Progenitor cell of endocrine pancreas (in vitro differentiated cells): ENCODE measurements at places on chromosomes 4 and X.

DNA sequence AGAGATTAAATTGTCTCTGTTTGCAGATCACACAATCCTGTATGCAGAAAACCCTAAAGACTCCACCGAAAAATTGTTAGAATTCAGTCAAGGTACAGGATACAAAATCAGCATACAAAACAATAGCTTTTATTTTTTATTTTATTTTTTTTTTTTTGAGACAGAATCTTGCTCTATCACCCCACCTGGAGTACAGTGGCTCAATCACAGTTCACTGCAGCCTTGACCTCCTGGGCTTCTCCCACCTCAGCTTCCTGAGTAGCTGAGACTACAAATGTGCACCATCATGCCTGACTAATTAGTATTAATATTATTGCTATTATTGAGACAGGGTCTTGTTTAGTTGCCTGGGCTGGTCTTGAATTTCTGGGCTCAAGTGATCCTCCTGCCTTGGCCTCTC, 8.9 kb upstream of the PLXNB3 start:
- no peak for DNase-seq
- H3K4me1 ChIP-seq, result peaks cover 2% of the 10 kb centered on the region

DNA sequence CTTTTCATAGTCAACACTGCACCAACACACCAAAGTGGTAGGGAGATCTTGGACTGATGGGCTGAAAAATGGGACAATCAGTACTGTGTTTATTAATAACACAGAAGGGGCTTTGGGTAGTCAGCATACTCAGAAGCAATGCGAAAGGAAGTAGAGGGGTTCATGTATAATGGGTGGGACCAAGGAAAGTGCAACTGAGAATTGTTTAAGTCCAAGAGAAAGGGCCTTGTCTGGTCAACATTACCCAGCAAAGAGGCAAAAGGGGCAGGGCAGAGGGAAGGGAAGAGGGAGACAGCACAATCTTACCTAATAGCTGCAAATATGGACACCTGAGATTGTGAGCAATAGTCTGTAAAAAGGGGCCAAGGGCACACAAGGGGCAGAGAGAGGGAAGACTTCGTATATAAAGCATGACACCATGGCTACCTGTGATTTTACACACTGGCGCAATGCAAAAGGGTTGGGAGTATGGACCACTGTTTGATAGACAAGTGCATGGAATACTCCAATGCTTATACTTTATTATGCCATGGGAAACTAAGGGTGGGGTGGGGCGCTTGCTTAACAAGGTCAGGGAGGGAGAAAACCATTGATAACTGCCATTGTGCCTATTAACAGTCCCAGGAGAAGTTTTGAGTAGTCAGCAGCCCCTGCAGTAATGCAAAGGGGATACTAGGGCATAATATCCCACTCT, 279.7 kb downstream of the CHIC1 start:
- no peaks in the 10 kb centered on the region for H3K36me3 ChIP-seq
- DNase-seq, result no peak
- H3K27ac ChIP-seq, result no peak overlapping the region
- H3K27me3 ChIP-seq, result no peaks in the 10 kb centered on the region
- no peak overlapping the region for H3K4me3 ChIP-seq

DNA sequence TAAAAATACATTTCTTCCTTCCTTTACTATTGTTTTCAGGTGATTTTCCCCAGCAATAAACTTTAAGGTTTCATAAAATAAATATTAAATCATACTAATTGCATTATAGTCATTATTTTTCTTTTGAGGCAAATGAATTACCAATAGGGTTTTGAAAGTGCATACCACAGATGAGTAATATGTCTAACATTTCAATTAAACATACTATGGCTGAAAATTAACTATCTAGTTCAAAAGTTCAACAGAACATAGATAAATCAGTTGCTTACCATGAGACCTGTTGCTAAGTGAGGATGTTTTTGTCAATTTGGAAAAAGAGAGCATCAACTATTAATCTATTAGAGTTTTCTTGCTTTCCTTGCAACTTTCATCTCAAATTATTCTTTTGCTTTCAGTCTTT, 35.0 kb downstream of the NPY5R start:
- H3K36me3 ChIP-seq, result no peaks in the 10 kb centered on the region
- peaks cover 4% of the 10 kb centered on the region for H3K4me1 ChIP-seq
- no peak overlapping the region for H3K4me3 ChIP-seq
- H3K27ac ChIP-seq, result no peak overlapping the region

DNA sequence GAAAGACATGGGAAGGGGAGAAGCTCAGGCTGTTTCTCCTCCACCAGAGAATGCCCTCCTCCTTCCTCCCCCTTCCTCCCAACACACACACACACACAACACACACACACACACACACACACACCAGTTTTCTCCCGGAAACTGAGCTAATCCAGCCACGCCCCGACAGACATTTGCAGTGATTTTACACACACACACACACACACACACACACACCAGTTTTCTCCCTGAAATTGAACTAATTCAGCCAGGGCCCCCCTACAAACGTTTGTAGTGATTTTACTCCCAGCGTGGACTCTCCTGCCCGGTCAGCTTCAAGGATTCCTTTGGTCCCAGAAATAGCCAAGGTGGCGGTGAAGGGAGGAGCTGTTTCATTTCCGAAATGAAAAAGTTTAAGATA, 32.9 kb upstream of the STX18 start:
- H3K36me3 ChIP-seq, result peaks cover 12% of the 10 kb centered on the region
- H3K27me3 ChIP-seq, result peaks cover 4% of the 10 kb centered on the region
- H3K4me1 ChIP-seq, result peaks cover 5% of the 10 kb centered on the region
- peak overlapping the region; percentile 78 for H3K4me3 ChIP-seq
- H3K27ac ChIP-seq, result peak overlapping the region; percentile 96

DNA sequence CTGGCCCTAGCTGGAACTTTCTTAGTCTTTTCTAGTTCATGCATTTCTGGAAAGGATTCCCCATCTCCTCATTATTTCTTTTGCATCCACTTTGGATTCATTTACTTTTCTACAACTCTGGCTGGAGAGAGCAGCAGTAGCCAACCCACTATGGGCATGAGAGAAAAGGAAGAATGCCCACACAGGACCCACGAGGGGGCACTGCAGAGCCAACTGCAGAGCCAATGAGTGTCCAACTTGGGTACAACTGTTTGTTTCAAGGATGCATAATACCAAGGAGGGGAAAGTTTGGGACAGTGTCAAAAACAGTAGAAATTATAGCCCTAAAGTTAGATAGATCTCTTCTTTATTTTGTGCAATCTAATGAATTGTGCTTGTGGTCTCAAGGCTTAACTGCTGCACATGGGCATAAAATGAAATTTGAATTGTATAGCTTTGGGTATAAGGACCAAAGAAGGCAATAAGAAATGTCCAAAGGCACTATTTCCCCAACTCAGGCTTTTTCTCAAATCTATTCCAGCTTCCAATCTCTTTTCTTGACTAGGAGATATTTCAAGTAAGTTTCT, 230.6 kb downstream of the NSUN7 start:
- no peak overlapping the region for H3K27ac ChIP-seq
- H3K36me3 ChIP-seq, result no peaks in the 10 kb centered on the region
- no peak overlapping the region for H3K4me3 ChIP-seq
- DNase-seq, result no peak
- H3K4me1 ChIP-seq, result peaks cover 1% of the 10 kb centered on the region

GRCh38 chr4:148693913-148694649, 251.9 kb upstream of the NR3C2 start:
- no peaks in the 10 kb centered on the region for H3K36me3 ChIP-seq
- no peak for DNase-seq
- no peaks in the 10 kb centered on the region for H3K27me3 ChIP-seq
- no peaks in the 10 kb centered on the region for H3K4me1 ChIP-seq

DNA sequence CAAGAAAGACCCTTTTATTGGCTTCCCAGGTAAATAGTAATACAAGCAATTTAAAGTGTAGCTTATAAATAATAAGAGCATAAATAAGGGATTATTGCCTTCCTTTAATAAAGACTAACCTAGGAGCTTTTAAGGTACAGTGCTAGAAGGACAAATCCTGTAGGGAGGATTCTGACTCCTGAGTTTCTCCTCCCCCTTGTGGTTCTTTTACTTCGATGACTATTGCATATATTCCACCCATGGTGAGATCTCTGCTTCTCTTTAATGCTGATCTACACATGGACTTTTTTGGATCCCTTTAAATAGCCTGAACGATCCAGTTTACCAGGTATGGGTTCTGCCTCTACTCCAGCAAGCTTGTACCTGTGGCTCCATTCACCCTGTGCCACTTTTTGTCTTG, 2.5 kb downstream of the GALNT7 start:
- peak overlapping the region; percentile 77 for H3K4me3 ChIP-seq
- H3K4me1 ChIP-seq, result peaks cover 30% of the 10 kb centered on the region
- no peaks in the 10 kb centered on the region for H3K27me3 ChIP-seq
- no peaks in the 10 kb centered on the region for H3K36me3 ChIP-seq
- no peak overlapping the region for H3K27ac ChIP-seq

- DNase-seq, result no peak
- H3K27me3 ChIP-seq, result no peaks in the 10 kb centered on the region
- no peak overlapping the region for H3K4me3 ChIP-seq
Measured at GRCh38 chr4:130056286-130056685, 960.3 kb downstream of the C4orf33 start.

DNA sequence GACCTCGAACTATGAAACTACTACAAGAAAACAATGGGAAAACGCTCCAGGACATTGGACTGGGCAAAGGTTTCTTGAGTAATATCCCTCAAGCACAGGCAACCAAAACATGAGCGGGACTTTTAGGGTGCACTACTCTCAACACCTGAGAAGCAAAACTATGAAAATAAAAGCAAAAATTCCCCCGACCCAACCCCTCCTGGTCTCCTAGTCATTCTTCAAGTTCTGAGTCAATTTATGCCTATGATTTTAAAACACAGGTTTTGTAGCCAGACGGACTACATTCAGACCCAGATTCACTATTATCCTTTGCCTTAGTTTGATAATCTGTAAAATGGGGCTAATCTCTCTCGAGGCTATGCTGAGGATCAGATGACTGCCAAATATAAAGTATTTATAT, 97.0 kb downstream of the SOWAHB start:
- H3K27me3 ChIP-seq, result peaks cover 36% of the 10 kb centered on the region
- peaks cover 14% of the 10 kb centered on the region for H3K4me1 ChIP-seq
- H3K4me3 ChIP-seq, result no peak overlapping the region
- no peak for DNase-seq

DNA sequence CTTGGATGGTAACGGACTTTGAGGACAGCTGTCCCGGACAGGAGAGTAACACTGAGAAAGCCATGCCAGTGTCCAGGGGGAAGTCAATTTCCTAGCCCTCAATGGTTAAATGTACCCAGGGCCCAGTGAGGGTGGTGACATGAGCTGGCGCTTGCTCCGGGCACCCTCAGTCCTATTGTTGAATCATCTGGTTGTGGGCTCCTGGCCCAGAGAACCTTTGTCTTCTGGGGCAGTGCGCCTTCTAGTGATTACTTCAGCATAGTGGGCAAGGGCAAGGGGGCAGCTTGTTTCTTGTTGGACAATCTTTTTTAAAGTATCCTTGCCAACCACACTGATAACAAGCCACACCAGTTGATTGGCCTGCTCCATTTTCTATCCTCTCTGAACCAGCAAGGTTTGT, 30.9 kb upstream of the TRPC5 start:
- no peaks in the 10 kb centered on the region for H3K36me3 ChIP-seq
- H3K4me1 ChIP-seq, result no peaks in the 10 kb centered on the region
- H3K4me3 ChIP-seq, result no peak overlapping the region
- H3K27ac ChIP-seq, result no peak overlapping the region
- DNase-seq, result no peak

DNA sequence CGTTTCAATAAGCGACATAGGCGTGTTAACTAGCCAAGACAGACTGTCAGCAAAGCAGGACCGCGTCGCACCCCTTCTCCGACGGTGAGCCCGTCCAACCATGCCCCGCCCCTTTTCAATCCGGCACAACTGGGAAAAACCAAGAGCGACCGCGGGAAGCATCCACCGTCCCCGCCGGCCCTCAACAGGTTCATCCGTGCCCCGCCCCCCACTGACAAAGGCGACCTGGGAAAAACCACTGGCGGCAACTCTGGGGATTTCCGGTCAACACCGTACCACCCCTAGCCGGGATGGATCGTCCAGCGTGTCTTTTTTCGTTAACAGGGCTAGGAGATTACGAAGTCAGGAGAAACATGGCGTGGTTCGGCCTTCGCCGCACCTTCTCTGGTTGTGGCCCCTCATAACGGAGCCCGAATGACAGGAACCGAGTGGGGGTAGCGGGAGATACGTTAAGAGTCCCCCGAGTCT, 377 bp downstream of the TIMM17B start:
- peak; percentile 64 for DNase-seq
- H3K4me1 ChIP-seq, result peaks cover 7% of the 10 kb centered on the region
- H3K27ac ChIP-seq, result peak overlapping the region; percentile 96
- H3K36me3 ChIP-seq, result peaks cover 1% of the 10 kb centered on the region
- no peaks in the 10 kb centered on the region for H3K27me3 ChIP-seq

DNA sequence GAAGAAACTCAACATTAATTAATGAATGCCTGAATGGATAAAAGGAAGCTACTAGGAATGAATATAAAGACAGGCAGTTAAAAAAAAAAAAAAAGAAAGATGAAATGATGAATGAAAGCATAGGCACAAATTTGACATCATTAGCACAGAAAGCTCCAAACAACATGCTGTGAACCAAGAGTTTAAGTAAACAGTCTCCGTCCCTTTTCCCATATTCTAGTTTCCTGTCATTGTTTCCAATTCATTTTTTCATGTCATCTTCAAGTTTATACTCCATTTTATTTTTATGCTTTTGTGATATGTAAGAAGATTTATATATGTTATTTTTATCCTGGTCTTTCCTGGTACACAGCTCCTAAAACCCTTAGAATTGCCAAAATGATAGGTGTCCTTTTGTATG, 17.7 kb upstream of the AASDH start:
- no peak overlapping the region for H3K27ac ChIP-seq
- H3K4me3 ChIP-seq, result no peak overlapping the region
- peaks cover 5% of the 10 kb centered on the region for H3K36me3 ChIP-seq
- DNase-seq, result no peak
- peaks cover 5% of the 10 kb centered on the region for H3K4me1 ChIP-seq

DNA sequence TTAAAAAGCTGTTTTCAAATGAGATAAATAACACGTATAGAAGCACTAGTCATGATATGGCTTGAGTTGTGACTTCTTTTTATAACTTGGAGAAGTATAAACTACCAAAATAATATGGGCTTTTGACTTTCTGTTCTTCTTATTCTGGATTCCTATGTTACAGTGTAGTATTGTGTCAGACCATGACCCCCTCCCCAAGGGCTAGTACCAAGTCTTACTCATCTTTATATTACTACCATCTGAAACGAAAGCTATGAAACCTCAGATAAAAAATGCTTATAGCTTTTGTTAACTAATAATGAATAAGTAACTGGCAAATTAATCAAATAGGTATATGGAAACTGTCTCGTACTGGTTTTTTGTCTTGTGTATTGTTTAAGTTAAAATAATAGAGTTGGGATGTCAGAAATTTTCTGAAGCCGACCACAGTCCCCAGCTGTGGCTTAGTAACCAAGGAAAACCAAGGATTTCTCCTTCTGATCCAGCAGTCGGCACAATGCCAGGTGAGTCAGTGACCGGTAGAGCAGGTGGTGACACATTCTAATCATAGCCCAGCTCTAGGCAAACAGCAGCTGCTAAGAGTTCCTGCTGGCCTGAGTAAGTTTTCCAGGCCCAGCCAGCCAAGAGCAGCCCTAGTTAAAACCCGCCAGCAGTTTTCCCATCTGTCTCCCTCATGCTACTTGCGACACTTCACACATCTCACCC, 163.3 kb upstream of the PRDX4 start:
- H3K36me3 ChIP-seq, result peaks cover 2% of the 10 kb centered on the region
- H3K4me1 ChIP-seq, result peaks cover 38% of the 10 kb centered on the region
- no peak overlapping the region for H3K4me3 ChIP-seq
- peak overlapping the region; percentile 81 for H3K27ac ChIP-seq
- no peaks in the 10 kb centered on the region for H3K27me3 ChIP-seq

GRCh38 chrX:41394293-41394692, 52.9 kb upstream of the NYX start:
- no peaks in the 10 kb centered on the region for H3K27me3 ChIP-seq
- H3K4me1 ChIP-seq, result no peaks in the 10 kb centered on the region
- no peak overlapping the region for H3K4me3 ChIP-seq
- H3K36me3 ChIP-seq, result no peaks in the 10 kb centered on the region
